Activated gamma-delta T cell treated with Interleukin-2 at 50 U/mL for 16 hours (primary cell): ENCODE measurements at places on chromosomes 16 and 17.
A peak's percentile ranks its signal among the peaks of the same experiment; 100 is the strongest.

- DNase-seq, result peak; percentile 50
Observed at GRCh38 chr16:81493755-81494433, 49.3 kb downstream of the CMIP start.

GRCh38 chr17:67831268-67831667 is 6.0 kb downstream of the BPTF start:
- DNase-seq, result no peak

GRCh38 chr16:64381979-64382378 is 739.9 kb downstream of the CDH11 start:
- no peak for DNase-seq

DNA sequence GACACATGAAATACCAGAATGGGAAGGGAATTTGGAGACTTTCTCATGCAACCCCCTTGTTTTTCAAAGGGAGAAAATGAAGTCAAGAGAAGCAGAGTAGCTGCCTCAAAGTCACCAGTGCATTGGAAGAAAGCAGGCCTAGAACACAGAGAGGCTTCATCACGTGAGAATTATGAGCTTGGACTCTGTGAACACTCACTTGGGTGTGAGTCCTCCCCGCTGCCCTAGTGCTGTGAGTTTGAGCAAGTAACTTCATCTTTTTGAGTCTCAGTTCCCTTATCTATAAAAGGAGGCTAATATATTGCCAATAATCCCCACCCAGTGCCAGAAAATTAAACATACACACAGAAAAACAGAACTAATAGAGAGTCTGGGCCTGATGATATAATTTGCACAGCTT is 315.8 kb downstream of the XYLT1 start:
- DNase-seq, result no peak

DNA sequence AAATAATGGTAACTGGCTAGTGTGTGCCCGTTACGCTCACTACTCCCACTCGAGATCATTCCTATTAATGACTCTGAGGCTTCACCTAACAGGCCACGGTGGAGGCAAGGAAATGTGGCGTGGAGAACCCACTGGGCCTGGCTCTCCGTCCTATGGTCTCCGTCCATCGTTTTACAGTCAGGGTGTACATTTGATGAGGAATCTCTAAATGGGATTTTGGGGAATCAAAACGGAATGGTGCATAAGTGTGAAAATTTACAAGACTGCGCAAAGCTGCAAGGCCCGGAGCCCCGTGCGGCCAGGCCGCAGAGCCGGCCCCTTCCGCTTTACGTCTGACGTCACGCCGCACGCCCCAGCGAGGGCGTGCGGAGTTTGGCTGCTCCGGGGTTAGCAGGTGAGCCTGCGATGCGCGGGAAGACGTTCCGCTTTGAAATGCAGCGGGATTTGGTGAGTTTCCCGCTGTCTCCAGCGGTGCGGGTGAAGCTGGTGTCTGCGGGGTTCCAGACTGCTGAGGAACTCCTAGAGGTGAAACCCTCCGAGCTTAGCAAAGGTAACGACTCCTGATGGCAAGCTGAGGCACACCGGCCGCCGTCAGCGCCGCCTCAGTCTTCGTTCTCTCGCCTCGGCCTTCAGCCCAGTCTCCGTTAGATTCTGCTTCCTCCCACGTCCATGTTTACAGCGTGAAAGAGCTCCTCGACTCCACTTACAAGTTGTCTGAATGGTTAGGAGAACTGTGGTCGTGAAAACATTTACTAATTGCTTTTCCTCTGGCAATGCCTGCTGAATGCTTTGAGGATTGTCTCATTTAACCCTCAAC is at the start of gene RAD51C:
RAD51C (plus strand) TSS at position 364 of the 817 bp plus-strand sequence; CDS start at position 406, 42 bp downstream.
- DNase-seq, result peak; percentile 81

DNA sequence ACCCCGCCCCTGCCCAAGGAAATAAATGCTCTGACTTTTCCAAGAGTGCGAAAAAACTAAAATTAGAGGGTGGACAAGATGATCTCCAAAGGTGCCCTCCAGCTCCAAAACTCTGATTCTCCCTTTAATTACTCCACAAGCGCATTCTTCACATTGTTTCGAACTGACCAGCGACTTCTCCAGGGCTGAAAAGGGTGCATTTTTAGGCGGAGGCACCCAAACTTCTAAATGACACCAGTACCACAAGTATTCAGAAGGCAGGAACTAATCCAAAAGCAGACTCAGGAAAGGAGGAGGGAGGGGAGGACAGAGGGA is 750 bp downstream of the ZFHX3 start:
- no peak for DNase-seq

GRCh38 chr17:39187152-39187830 is 10.2 kb downstream of the CACNB1 start:
- no peak for DNase-seq

DNA sequence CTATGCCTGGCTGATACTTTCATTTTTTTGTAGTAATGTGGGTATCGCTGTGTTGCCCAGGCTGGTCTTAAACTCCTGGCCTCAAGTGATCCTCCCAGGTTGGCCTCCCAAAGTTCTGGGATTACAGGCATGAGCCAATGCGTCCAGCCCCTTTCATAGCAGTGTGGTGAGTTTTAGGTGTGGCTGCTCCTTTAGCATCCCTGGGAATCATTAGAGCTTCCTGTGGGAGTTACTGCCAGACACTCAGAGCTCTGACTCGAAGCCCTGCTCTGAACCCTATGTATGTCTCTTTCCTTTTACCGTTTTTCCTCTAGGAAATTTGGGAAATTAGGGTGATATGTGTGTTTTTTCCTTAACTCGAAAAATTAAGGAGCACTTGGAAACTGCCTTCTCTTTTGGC is 44.5 kb downstream of the NDE1 start:
- DNase-seq, result no peak

GRCh38 chr17:14067347-14067746 is 2.0 kb upstream of the COX10 start:
- DNase-seq, result no peak

DNA sequence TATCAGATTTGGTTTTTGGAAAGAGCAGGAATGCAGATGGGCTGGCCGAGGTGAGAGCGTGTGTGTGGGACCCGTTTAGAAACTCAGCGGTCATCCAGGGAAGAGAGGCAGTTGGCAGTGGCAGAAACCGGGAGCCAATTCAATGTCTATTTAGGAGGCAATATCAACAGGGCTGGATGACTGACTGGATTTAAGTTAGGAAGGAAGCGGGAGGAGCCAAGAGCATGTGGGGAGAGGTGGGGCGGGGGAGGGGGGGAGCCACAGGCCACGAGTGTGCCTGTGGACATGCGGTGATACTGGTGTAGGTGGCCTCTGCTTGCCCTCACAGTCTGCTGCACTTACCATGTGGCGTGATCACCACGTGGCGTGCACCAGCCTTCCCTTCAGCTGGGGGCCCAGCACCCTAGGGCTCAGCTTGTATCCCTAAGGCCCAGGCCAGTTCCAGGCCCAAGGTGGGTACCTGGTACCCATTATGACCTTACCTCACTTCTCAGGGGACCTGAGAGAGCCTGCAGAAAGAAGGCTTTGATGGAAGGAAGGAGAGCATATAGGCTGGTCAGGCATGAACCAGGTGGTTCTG is 10.8 kb upstream of the TPPP3 start:
- DNase-seq, result no peak

- no peak for DNase-seq
Observed at GRCh38 chr16:66382966-66383299, 16.4 kb downstream of the CDH5 start.

DNA sequence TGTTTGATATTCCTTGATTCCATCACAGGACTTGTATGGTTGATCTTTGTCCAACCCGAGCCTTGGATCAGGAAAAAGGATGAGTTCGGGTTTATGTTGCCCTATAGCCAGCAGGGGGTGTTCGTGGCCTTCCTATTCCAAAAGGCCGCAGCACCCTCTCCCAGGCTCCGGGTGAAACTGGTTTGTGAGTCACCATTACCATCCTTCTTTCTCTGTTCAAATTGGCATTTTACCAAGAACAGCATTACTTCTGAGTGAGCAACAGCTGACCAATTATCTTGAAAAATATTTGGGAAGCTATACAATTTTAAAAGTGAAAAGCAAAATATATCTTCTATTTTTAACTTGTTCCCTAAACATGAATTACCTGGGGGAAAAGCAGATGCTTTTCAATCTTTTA is 24.3 kb upstream of the KRT20 start:
- DNase-seq, result peak; percentile 62

GRCh38 chr16:66486773-66487579 is 59.9 kb downstream of the BEAN1 start:
- DNase-seq, result no peak

DNA sequence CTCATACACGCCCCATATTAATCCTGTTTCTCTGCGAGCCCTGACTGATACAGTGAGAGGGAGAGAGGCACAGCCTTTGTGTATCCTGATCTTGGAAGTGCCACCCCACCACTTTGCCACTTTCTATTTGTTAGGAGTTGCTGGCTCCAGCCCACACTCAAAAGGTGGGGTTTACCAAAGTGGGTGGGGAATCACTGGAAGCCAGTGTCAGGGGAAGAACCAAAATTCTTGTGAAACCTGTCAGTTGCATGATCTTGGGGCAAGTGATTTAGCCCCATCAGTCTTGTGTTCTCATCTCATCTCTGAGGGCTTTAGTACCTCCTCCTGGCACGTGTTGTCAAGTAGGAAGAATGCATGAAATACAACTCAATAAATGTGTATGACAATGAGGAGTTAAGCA is 119.5 kb downstream of the SOX9 start:
- no peak for DNase-seq

DNA sequence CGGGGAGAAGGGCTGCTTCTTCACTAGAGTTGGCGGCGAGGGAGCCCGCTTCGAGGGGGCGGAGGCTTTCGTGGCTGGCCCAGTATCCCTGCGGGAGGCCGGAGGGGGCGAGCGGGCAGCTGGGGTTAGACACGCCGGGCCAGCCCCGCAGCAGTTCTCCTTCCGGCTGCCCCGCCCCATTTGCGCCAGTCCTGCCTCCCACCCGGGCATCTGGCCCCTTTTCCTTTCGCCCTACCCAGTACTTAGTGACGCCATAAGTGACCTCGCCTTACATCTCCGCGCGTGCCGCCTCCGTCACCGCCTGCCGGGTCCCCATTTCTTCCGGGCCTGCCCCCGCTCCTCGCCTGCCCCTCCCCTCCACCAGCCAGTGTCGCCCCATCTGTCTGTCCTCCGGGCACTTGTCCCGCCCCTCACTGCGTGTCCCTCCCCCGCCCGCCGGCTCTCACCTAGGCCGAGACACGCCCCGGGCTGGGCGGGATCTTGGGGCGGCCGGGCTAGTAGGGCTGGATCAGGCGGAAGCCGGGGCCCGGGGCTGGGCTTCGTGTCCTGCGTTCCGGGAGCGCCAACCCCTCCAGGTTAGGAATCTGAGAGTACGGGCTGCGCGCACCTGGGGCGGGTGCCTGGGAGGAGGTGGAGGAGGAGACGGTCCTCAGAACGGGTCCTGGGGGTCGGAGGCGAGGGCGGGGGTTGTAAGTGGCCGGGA is 14.3 kb downstream of the SPATA32 start:
- DNase-seq, result peak; percentile 97

- peak; percentile 23 for DNase-seq
Observed at GRCh38 chr16:57260294-57260929, 15.4 kb downstream of the ARL2BP start.

DNA sequence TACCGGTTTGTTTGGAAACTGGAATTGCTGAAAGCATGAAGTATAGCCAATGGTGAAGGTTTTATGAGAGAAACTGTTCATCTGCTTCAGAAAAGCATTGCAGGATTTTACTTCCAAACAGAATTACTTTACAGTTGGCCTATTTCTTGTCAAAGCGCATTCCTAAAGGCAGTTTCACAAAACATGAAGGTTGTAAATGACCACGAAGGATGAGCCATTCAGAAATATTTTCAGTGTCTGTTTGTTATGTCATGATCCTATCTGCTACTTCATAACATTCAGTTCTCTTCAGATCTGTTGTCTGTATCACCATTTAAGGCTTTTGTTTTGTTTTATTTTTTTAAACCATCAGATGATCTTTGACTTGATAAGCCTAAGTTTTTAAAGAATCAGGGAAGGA is 45.7 kb downstream of the AATF start:
- DNase-seq, result no peak

GRCh38 chr16:78458588-78458987 is 359.1 kb downstream of the WWOX start:
- DNase-seq, result no peak

DNA sequence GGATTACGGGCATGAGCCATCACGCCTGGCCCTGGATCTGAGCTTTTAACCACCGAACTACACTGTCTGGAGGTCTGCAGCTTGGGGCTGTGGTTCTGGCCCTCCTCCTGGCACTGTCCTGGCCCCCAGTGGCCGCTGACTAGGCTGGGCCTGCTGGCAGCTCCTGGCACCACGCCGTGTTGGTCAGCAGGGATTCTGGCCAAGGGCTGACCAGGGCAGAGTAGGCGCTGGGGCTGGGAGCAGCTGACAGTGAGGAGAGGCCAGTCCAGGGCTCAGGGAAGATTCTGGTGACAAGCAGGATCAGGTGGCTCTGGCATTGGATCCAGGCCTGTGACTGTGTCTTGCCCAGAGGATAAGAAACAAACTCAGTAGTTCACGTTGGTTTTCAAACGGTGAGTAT is 14.6 kb downstream of the EEF2K start:
- no peak for DNase-seq

DNA sequence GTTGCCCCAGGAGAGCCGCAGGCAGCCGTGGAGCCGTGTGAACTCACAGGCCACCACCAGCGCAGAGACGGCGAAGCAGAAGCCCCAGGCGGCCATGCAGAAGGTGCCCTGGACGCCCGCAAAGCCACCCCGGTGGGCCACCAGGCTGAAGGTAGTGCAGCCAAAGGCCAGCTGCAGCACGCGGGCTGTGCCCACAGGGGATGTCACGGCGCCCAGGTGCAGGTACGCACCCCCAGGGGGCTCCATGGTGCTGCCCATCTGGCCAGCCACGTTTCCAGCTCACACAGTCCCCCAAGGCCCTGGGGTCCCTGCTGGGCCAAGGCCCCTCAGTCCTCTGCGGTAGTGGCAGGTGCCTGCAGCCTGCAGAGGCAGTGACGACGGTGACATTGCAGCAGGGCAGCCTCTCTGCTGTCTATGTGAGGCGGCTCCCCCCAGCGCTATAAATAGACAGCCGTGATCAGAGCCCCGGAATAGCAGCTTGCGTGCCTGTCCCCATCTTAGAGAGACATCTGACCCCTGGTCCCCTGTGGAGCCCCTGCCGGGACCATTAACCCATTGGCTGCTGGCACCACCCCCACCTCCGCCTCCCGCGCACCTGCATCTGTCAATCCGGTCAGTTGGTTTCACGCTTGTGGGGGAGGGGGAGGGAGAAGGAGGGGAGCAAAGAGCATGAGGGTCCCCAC is 4.5 kb upstream of the PYCR1 start:
- DNase-seq, result no peak

- DNase-seq, result no peak
Observed at GRCh38 chr16:75025761-75026160, 26.9 kb downstream of the ZNRF1 start.
